ENCODE measurements at places on chromosomes 3 and 15.

- no peak for DNase-seq
Measured at GRCh38 chr15:69668039-69668705, 215.6 kb downstream of the RPLP1 start.

- DNase-seq: no peak
Measured at GRCh38 chr15:40955930-40956540, 2.8 kb downstream of the CHAC1 start.

GRCh38 chr3:131733086-131733841 lies 230.5 kb upstream of the MRPL3 start:
- no peak for DNase-seq

GRCh38 chr3:126101521-126101982 lies 17.6 kb upstream of the SLC41A3 start:
- DNase-seq: no peak

DNA sequence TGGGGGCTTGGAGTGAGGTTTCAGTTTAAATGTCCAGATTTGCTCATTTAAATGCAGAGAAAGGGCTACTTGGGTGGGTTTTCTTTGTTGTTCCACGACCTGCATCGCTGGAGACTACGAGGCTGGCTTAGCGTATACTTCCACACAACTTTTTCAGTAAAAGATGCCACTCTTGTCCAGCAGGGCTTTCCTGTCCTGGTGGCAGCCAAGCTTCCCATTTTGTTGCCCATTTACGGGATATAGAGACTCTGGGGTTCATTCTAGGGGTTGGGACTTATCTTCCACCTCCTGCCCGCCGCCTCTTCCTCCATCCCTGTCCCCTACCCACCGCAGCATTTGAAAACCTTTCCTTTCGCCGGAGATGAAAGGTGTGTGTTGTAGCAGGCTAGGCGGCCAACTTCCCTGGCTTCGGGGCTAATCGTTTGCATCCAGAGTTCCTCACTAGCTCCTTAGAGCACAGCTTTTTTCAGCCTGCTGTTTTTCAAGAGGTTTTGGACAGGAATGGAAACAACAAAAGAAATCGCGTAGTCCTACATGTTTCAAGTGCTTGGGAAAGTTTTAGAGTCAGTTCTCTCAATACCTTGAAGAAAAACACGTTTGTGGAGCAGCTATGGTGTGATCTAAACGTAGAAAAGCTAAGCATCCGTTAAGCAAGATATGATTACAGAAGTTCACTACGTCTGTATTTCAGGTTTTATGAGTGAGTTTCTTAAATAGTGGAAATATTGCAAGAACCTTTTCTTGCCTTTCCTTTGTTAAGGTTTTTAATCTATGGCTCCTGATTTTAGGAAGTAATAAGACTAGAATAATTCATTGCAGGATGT lies 843 bp downstream of the CHRNA5 start:
- no peak for DNase-seq

DNA sequence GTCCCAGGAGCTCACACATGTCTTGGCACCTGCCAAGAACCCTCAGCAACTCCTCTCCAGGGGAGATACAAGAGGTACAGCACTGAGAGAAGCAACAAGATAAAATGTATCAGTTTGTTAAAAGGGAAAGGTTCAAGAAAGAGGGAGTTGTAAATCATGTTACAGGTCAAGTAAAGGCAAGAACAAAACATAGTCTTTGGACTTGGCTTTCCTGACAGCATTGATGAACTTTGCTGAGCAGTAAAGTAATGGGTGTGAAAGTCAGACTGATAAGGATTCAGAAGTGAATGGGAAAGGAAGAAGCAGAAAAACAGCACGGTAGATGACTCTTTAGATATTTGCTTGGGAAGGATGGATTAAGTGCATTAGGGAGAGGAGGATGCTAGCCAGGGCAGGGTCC lies 27.1 kb downstream of the MBNL1 start:
- no peak for DNase-seq

GRCh38 chr3:133479895-133480669 lies 80.2 kb downstream of the BFSP2 start:
- no peak for DNase-seq

Measured in NCI-H446 (cell line).